ENCODE measurements at places on chromosomes 2 and 18. TPM values are rescaled to one million over a fixed set of nuclear protein-coding genes. Genes with fewer than 3 reads are reported as not detected.

ACMSD gene
- total RNA-seq, result not detected

CFAP65 gene
- total RNA-seq, result not detected

UPP2 gene
- total RNA-seq, result not detected

CREG2 gene
- total RNA-seq, result not detected

CIB4 gene
- not detected for total RNA-seq

DNA sequence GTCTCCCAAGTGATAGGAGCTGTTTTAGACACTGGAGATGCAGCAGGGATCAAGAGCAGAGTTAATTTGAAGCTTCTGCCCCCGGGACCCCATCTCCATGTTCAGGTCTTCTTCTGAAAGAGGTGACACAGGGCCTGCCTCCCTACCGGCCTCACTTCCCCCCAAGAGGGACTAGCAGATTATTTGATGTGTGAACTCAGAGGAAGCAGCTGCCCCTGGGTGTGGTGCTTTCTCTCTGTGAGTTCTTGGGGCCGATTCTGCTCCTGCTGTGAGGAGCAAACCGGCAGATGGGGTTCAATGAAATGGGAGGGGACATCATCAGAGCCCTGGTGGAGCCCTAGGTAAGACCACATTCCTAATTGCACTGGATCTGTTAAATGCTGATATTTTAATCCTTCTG is 193.4 kb downstream of the FBXO15 start:
- no peak for DNase-seq

- no peak for DNase-seq
Measured at GRCh38 chr2:56053679-56054078, 130.1 kb upstream of the EFEMP1 start.

DNA sequence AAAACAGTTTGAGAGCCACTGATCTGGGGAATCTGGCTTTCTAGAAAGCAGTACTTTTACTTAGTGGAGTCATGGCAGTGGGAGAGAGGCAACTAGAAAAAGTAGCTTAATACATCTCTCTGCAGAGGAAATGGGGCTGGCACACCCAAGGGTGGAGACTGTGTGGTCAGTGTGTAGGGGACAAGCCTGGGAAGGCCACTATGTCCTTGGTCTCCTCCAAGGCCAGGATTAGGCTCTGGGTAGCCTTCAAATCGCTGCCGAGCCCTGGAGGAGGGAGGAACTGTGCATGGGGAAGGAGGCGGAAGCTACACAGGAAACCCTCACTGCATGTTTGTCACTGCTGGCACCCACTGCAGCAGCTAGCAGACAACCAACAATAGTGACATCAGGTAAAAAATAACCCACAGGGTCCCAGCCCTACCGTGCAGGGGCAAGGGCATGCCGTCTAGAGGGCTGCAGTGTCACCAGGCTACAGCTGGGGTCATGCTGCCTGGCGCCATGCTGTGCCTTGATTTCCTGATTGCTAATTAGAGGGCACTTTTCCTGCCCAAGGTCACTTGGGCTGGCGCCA is 34.8 kb downstream of the LBH start:
- DNase-seq, result no peak

GRCh38 chr2:217830807-217831206 is 172.0 kb downstream of the TNS1 start:
- DNase-seq, result no peak

DNA sequence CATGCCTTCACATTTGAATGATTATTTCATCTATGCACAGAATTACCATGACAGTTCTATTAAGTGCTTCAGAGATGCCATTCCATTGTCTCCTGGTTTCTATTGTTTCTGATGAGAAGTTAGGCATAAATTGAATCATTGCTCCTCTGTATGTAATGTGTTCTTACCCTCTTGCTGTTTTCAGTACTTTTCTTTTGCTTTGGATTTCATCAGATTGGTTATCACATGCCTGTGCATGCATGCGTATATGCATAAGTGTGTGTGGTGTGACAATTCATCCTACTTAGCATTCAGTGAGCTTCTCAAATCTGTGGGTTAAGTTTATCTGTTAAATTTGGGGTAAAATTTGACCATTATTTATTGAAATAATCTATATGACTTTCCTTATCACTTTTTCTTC is 263.3 kb upstream of the RND3 start:
- DNase-seq, result no peak

DNA sequence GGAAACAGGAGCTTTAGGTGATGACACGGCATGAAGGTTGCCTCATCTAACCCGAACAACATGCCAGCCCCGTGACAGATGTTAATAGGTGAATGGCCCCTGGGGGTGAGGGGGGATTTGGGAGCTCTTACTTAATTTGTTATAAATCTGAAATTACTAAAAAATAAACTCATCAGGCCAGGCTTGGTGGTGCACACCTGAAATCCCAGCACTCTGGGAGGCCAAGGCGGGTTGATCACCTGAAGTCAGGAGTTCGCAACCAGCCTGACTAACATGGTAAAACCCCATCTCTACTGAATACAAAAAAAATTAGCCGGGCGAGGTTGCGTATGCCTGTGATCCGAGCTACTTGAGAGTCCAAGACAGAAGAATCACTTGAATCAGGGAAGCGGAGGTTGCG is 6.1 kb downstream of the STK25 start:
- DNase-seq, result no peak

GRCh38 chr2:5562426-5562825 is 129.8 kb upstream of the SOX11 start:
- DNase-seq, result no peak

DNA sequence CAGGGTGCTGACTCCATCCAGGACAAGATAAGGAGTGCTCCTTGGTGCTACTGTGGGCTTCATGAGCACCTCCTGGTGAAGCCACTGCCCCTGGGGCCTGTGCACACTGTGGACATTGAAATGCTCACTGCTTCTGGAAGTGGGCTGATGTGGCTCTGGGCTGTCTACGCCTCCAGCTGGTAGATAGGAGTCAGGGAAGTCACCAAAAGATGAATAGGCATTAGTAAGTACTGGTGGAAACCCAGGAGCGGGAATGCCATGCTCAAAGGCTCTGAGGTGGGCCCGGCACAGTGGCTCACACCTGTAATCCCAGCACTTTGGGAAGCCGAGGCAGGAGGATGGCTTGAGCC is 79.2 kb upstream of the MSH2 start:
- no peak for DNase-seq

GRCh38 chr2:27174638-27175037 is 25.8 kb downstream of the TCF23 start:
- DNase-seq, result no peak
